ENCODE measurements at places on chromosomes 16 and 17.

GRCh38 chr17:80101011-80101945 lies at the start of gene GAA:
Gene GAA (plus strand): TSS chr17:80101581. CDS start chr17:80104587, 3,006 bp downstream.
- DNase-seq = peak; percentile 82

DNA sequence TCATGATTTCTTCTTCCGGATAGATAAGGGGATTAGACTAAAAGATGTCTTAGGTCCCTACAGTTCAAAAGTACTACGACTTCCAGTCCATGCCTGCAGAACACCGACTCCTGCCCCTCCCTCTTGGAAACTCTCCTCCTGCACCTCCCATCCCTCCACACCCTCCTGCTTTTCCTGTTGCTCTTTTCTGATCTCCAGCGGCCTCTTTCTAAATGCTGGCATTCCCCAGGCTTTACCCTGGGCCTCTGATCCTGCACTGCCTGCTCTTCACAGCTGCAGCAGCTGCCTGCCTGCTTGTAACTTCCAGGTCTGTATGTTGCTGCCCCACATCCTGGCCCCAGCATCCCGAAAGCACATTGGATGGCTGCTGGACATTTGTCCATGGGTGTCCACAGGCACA lies 154.2 kb downstream of the KCNJ12 start:
- no peak for DNase-seq

- no peak for DNase-seq
Measured at GRCh38 chr17:8143581-8144400, 8.4 kb downstream of the PER1 start.

GRCh38 chr17:39461113-39461925 lies at the start of gene CDK12:
Gene CDK12 (plus strand): TSS chr17:39461486. CDS start chr17:39462072, 586 bp downstream.
- DNase-seq = peak; percentile 96

- DNase-seq = no peak
Measured at GRCh38 chr17:15469260-15469659, 1.8 kb upstream of the CDRT4 start.

DNA sequence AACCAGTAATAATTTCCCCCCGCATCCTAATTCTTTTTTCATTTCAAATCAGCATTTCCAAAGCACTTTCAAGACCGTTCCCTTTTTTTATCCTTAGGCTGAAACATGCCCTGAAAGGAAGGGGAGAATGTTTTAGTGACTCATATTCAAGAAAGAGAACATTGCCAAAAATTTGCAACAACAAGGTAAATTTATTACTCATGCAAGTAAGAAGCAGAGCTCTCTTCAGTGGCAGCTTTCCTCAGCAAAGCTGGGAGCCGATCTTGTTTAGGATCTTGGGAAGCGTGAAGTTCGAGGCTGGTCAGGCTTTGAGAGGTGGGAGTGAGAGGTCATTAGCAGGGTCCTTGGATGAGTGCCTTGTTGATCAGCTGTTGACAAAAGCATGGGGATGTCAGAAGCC lies 129.5 kb downstream of the PRKCA start:
- no peak for DNase-seq

- DNase-seq = no peak
Measured at GRCh38 chr17:1521086-1521640, 4.8 kb upstream of the INPP5K start.

DNA sequence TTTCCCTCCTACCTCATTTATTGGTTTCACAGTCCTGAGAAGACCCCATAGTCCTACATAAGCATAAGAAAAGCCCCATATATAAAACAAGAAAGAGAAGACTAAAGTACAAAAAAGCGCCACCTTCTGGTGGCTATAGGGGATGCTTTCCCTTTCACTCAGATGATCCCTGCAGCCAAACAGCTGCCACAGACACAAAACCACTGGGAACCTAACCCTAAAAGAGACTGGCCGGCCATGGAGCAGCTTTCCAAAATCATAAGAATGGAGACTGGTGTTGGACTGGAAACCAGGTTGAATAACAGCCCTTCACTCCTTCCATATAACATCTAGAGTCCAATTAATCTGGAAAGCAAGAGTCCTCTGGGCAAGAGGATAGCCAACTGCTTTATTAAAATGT lies 11.4 kb downstream of the DYNC1LI2 start:
- DNase-seq = peak; percentile 25

- DNase-seq = no peak
Measured at GRCh38 chr17:74812109-74813009, 36.2 kb upstream of the NAT9 start.

DNA sequence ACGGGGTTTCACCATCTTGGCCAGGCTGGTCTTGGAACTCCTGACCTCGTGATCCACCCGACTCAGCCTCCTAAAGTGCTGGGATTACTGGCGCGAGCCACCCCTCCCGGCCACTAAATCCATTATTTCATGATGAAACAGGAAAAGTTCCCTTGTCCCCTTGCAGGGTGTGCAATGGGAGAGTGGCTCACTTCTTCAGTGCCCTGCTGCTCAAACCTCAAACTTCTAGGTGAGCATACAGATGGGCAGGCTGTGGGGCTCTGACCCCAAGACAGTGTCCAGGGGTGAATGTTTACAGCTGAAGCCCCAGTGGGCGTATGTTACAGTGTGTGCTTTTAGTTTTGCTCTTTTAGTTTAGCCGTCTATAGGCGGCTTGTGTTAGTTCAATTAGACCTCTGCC lies 34.7 kb downstream of the GJC1 start:
- DNase-seq = no peak

GRCh38 chr16:14344292-14344691 lies 273.2 kb downstream of the MRTFB start:
- DNase-seq = no peak

- DNase-seq = no peak
Measured at GRCh38 chr16:70341600-70341999, 5.1 kb upstream of the DDX19A start.

DNA sequence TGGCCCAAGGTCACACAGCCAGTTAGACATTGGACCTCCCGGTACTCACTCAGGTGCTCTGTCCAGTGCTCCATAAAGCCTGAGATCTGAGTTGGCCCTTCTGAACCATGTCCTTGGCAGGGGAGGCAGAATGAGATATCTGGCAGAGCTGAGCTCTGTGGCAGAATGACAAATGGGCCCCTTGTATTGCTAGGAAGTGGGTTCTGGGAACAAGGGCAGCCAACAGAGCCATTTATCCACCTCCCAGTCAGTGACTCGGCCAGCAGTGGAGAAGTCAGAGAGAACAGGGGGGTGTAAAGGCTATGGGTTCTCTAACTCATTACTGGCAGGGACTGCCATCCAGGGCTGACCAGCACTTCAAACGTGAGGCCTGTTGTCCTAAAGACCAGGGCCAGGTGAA lies 117.1 kb upstream of the NLRP1 start:
- DNase-seq = no peak

GRCh38 chr16:85221771-85222154 lies 109.5 kb upstream of the CIBAR2 start:
- no peak for DNase-seq

DNA sequence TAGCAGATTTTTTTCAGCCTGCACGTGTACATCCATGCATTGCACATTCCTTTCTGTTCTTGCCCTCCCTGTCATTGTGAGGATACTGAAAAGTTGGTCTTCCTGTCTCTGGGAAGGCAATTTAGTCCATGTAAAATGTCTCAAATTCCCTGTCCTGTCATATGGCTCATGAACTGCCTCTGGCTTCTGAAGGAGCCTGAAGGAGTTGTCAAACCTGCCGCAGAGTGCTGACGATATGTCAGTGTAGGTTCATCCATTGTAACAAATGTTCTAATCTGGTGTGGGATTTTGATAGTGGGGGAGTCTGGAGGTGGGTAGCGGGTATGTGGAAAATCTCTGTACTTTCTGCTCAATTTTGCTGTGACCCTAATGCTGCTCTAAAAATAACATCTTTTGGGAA lies 59.6 kb downstream of the YPEL2 start:
- DNase-seq = no peak

DNA sequence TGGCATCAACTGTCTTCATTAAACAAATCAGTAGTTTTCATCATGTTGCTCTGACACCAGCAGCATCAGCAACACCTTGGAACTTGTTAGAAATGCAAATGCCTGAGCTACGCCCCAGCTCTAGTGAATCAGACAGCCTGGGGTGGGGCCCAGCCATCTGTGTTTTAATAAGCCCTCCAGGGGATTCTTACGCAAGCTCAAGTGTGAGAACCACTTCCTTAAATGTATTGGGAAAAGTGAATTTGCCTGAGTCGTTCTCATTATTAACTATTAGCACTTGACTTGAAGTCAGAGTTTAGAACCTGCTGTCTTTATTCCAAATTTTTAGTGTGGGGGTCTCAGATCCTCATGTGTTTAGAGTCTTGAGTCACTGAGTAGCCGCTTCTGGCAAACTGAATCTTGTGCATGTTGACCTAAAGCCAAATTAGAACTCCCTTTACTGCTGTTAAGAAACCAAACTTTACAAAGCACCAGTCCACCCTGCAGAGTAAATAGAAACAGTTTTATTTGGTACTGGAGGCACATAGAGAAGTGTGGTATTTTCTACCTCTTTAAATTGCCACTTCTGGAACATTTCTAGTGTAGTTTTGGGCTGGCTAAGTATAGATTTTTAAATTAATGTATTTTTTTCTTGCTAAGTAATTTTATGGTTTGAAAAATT lies 137.4 kb upstream of the COX10 start:
- no peak for DNase-seq
